Adrenal gland (tissue), 19 donors: ENCODE measurements at places on chromosomes 1 and 21. TPM values are rescaled to one million over a fixed set of nuclear protein-coding genes. Genes with fewer than 3 reads are reported as not detected.

Gene MYBPH
- not detected for total RNA-seq

Gene SHE
- total RNA-seq: 15.1 TPM

DNA sequence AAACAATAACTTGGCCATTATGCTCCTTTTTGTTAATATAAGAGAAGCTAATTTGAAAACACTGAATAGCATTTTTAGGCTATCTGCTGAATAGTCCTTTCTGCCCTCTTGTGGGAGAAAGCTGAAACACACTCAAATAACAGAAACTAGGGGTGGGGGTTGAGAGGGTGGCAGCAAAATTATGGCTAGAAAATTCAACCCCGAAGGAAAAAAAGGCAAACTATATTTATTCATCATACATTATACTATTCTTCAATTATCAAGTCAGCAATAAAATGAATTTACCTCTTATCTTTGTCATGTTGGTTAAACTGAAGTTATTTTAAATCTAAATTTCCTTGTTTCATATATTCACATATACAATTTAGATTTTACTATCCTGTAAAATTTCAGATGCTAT, 255.9 kb downstream of the FAF1 start:
- DNase-seq: no peak

DNA sequence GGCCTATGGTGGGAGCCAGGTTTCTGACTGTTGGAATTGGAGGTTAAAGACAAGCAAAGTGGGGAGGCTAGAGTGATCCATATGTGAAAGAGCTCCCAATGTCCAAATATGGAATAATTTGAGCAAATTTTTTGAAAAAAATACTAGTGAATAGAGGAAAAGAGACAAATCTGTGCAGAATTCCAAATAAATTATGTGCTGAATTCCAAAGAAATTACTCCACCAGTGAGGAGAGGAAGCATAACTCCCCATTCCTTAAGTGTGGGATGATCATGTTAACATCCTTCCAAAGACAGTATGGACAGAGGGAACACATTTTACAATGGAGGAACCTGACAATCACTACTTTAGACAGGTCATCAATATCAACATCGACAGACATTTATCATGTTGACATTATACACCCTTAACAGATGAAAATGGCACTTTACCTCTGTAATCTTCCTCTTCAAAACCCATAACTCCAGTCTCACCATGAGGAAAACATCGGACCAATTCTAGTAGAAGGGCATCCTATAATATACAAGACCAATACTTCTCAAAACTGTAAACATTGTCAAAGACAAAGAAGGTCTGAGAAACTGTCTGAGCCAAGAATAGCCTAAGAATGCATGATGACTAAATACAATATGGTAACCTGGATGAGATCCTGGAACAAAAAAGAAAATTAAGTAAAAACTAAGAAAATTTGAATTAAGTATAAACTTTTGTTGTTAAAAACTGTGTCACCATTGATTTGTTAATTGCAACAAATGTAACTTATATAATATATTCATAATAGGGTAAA, 71.5 kb upstream of the RGS4 start:
- no peak for DNase-seq

Gene CRNN
- total RNA-seq: not detected

Gene GJB3
- total RNA-seq: not detected

Gene GPX7
- total RNA-seq: 21.1 TPM

DNA sequence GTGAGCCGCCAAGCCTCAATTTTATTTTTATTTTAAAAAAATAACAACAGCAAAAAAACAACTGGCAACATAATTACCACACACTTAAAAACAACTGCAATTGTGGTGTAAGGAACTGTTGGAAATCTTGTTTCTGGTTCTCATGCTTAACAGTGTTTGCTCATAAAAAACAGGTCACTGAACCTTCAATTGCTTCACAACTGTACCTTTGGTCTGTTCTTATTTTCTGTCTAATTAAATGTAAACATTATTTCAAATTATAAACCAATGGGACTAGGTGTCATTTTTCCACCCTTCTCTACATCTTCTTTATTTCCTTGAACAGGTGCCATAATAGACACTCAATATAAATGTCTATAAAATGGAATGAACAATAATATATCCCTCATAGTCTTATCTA, 68.4 kb upstream of the CHRM3 start:
- DNase-seq: no peak
